ENCODE measurements at places on chromosomes 7 and 10.

- DNase-seq, result no peak
These were observed 190.0 kb upstream of the MKI67 start for GRCh38 chr10:128316121-128316726.

GRCh38 chr7:133040674-133041073, 41.2 kb downstream of the CHCHD3 start:
- DNase-seq, result no peak

DNA sequence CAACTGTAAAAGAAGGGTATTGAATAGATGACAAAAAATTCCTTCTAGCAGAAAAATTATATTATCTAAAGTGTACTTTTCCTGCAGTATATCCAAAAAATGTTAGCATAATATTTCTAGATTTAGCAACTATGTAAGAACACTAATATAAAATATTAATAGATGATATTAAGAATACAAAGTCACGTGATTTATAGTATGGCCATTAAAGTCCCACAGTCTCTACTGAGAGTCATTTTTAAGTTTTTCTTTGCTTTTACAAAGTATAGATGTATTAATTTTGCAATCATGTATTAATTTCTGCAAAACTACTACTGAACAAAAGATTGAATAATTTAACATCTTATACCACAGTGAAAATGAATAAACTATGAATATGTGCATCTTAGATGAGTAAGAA, 94.9 kb downstream of the ZWINT start:
- DNase-seq, result no peak

- no peak for DNase-seq
These were observed 774 bp downstream of the PON2 start for GRCh38 chr7:95433952-95434556.

DNA sequence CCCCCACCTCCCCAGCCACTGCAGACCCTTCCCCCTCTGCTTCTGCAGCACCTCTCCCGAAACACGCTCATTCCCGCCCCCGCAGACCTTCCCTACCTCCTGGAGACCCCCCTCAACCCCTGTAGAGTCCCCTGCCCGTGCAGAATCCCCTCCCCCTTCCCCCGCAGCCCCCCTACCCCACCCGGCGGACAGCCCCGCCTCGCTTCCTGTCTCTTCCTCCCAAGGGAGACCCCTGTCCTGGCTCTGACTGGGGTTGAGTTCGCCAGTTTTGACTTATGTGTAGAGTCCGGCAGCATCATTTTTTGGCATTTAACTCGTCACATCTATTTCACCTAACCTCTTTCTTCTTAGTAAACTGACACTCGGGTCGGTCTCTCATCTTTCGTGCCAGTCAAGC, 54.0 kb downstream of the ALOX5 start:
- DNase-seq, result no peak
